ENCODE measurements at places on chromosomes 2 and 18. TPM values are rescaled to one million over a fixed set of nuclear protein-coding genes. Genes with fewer than 3 reads are reported as not detected.
A peak's percentile ranks its signal among the peaks of the same experiment; 100 is the strongest.

- no peak for DNase-seq
Measured at GRCh38 chr2:113910110-113910717, 20.3 kb downstream of the ACTR3 start.

The TFPI gene
- total RNA-seq = 117 TPM

DNA sequence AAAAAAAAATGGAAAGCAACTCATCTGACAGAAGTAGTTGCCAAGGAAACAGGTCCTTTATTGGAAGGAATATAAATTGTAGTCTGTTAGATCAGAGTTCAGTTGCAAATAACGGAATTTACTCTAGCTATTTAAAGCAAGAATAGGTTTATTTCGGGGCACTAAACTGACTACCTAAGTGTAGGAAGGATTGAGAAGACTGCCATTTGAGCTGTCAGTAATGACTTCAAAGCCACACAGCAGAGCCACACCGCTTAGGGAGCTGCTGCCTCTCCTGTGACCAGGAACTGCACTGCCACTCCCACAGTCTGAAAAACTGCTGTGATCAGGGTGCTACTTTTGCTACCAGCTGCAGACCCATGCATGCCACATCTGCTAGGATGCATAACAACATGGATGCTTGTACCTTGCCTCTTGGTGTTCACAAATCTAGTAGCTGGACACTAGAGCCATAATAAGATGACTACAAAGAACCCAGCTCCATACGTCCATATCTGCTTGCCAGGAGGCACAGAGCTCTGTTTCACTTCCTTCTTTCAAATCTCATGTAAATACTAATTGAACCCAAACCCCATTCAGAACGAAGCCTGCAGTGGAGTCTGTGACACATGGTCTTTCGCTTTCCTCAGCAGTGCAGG, 2.2 kb downstream of the DSG2 start:
- DNase-seq = no peak

The DTNA gene
- total RNA-seq = 110 TPM

GRCh38 chr18:8162802-8163201, 446.4 kb upstream of the RAB12 start:
- no peak for DNase-seq

- DNase-seq = peak; percentile 86
Measured at GRCh38 chr2:9179572-9180201, 26.9 kb upstream of the ASAP2 start.

DNA sequence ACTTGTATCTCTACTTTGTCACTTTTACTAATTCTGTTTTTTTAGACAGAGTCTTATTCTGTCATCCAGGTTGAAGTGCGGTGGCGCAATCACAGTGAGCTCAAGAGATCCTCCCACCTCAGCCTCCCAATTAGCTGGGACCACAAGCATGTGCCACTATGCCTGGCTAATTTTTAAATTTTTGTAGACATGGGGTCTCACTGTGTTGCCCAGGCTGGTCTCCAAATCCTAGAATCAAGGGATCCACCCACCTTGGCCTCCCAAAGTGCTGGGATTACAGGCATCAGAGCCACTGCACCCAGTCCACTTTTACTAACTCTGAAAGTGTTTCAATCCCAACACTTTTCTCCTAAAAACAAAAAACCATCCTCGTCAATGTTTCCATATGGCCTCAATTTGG, 94.9 kb downstream of the MALT1 start:
- DNase-seq = peak; percentile 13

- DNase-seq = no peak
Measured at GRCh38 chr2:133993160-133993559, 260.7 kb upstream of the MGAT5 start.
